ENCODE measurements at places on chromosomes 16 and 17.
A peak's percentile ranks its signal among the peaks of the same experiment; 100 is the strongest.

GRCh38 chr17:45353043-45353442, 36.2 kb upstream of the MAP3K14 start:
- DNase-seq, result peak; percentile 70

GRCh38 chr17:1714427-1714979, 4.3 kb upstream of the TLCD2 start:
- DNase-seq, result peak; percentile 56

DNA sequence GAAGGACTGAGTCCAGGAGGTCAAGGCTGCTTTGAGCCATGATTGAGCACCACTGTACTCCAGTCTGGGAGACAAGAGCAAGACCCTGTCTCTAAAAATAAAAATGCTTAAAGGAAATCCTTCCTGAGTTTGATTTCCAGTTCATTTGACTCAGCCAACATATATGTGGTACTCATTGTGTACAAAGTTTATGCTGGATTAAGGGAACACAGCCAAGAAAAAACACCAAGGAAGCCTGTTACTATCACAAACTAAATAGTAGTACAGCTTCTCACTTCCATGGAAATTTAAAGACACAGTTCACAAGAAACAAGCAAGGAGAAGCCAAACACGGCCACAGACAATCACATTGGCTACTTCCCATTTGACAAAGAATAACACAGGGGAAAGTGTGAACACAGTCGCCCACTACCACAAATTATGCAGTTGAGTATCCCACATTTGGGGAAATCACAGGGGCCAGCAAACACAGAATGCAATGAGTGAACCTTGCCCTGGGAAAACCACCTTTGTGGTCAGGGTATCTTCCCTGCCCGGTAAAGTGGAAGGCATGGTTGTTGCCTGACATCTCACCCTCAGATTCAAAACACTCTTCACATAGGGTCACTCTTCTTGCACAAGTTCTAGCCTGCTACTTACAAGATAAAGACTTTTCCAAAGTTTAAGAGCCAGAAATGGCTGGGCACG, 14.5 kb downstream of the TEX14 start:
- DNase-seq, result no peak

DNA sequence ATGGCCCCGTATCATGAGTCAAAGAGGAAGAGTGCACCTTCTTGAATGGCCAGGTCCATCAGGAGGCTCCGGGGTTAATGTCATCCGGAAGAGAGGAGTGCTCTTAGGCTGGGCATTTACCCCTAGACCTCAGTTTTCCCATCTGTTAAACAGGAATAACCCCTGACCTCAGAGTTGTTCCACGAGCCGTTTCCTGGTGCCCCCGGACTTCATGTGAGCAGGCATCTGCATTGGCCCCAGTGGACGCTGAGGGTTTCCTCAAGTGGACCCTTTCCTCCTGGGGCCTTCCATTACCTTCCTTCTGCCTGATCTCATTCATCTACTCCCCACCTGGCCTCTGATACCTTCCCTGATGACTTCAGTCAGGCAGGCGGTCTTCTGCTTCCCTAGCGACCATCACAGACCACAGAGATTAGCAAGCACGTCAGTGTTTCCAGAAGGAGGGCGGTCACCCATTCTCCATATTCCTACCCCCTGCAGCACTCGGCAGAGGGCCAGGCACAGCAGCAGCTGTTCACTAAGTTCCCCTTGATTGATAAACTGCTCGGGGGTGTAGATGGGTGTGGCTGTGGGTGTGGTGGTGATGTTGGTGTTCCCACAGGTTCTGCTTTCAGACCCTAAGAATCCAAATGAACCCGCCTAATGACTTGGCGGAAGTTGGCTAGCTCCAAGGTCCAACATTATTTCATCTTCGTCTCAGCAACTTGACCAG, 346.6 kb upstream of the TNRC6C start:
- no peak for DNase-seq

- no peak for DNase-seq
Measured at GRCh38 chr17:81402530-81402941, 7.3 kb downstream of the BAHCC1 start.

- no peak for DNase-seq
Measured at GRCh38 chr17:49252148-49252695, 21.6 kb upstream of the PHOSPHO1 start.

- DNase-seq, result peak; percentile 93
Measured at GRCh38 chr16:87874639-87875427, 5.5 kb upstream of the SLC7A5 start.

- no peak for DNase-seq
Measured at GRCh38 chr17:520447-521182, 168.0 kb upstream of the RPH3AL start.

GRCh38 chr16:49356728-49357488, 16.7 kb upstream of the C16orf78 start:
- DNase-seq, result no peak

- no peak for DNase-seq
Measured at GRCh38 chr16:28081391-28081968, 18.0 kb upstream of the GSG1L start.

DNA sequence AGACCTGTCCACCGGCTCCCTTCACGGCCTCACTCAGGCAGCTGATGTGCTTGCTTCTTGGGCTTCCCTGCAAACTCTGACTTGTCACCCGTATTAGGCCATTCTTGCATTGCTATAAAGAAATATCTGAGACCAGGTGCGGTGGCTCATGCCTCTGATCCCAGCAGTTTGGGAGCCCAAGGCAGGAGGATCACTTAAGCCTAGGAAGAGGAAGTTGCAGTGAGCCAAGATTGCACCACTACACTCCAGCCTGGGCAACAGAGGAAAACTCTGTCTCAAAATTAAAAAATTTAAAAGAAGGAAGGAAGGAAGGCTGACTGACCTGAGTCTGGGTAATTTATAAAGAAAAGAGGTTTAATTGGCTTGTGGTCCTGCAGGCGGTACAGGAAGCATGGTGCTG, 17.0 kb downstream of the SOST start:
- no peak for DNase-seq

GRCh38 chr17:80080081-80080480, 21.3 kb upstream of the GAA start:
- no peak for DNase-seq

- DNase-seq, result no peak
Measured at GRCh38 chr17:61353615-61354014, 46.0 kb upstream of the TBX2 start.

GRCh38 chr17:38898812-38899348, 26.5 kb upstream of the LASP1NB start:
- DNase-seq, result peak; percentile 95

GRCh38 chr17:81865733-81866439, 5.3 kb downstream of the ARHGDIA start:
- peak; percentile 33 for DNase-seq

- no peak for DNase-seq
Measured at GRCh38 chr17:45308840-45309239, 8.0 kb downstream of the MAP3K14 start.

DNA sequence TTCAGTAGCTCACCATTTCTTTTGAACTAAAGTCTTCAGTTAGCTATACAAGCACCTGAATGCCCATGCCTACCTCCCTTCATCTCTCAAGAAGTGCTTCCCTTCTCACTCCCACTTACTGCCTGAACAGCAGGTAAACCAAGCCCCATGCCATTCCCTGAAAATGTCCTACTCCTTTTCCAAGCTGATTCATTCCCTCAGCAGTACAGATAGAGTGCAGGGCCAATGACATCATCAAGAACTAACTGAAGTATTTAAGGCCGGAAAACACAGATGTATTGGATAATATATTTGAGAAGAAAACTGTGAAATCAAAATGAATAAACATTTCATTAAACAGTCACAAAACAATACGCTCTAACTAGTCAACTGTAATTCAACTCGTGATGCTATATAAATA, 478.8 kb upstream of the CDH11 start:
- no peak for DNase-seq

DNA sequence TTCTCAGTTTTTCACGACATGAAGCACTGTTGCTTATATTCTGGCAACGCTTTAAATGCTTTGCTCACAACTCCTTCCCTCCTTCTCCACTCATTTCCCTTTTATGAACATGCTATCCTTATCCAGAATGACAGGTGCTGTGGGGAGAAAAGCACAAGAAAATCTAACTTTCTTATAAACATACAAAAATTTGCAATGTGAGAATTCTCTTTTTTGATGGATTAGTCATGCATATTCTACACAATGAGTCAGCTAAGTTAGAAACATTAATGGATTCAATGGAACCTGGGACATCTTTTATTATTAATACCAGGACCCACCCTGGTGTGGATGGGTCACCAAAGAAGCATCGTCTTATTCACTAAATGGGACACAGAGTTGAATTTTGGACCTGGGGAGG, 234.6 kb upstream of the CDH5 start:
- no peak for DNase-seq

DNA sequence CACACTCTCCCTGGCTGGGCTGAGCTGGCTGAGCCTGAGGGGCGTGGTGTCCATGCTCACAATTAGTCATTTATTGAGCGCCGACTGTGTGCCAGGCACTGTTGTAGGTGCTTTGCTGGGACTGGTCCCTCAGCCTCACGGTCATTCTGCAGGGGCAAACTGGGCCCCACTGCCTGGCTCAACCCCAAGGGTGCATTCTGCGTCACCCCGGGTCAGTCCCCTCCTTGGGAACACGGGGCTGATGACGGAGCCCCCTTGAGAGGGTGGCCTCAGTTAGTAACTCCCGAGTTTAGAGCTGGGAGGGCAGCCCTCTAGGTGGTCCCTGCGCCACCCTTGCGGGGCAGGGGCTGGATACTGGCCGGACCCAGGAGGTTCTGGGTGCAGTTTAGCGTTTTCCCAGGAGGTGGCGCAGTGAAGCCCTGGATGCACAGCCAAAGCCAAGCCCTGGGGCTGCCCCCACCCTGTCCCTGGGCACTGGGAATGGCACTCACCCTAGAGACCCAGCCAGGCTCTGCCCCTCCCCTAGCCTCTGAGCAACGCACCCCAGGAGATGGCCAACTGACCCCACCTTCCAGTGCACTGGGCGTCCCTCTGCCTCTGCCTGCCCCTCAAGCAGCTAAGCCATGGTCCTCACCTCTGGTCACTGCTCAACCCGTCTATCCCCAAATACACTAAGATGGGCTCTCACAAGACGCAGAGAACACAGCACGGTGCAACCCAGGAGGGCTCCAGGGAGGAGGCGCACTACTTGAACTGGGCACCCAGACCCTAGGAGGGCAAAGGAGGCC, 243.2 kb upstream of the GSE1 start:
- DNase-seq, result peak; percentile 73

- DNase-seq, result no peak
Measured at GRCh38 chr16:11992586-11993524, 16.3 kb downstream of the SNX29 start.

DNA sequence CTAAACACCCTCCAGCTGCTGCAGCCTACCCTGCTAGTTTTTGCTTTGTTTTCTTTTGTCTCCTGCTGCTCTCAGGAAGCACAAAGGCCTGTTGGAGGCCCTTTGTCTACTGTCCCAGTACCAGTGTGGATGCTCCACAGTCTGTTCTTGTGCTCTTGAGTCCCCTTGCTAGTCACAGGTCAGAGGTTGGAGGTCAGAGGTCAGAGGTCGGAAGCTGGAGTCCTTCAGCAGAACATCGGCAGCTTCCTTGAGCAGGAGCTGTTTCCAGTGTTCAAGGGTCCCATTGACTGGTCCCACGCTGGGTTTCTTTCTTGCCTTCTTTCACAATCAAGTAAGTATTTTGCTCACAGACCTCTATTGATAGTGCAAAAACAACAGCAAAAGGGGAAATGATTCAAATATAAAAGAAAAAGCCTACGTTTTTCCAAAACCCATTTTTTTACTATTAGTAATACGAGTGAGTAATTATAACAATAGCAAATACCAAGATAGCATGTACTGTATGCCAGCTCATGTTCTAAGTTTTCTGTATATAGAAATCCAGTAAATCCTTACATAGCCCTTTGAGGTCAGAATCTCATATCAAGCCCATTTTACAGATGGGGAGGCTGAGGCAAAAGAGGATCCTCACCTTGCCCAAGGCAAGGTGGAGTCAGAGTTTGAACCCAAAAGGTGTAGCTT, 10.9 kb upstream of the IL34 start:
- DNase-seq, result no peak

- no peak for DNase-seq
Measured at GRCh38 chr16:66376577-66377305, 10.2 kb downstream of the CDH5 start.

All from activated CD4-positive, alpha-beta T cell treated with anti-CD3 and anti-CD28 coated beads for 36 hours (primary cell).